ENCODE measurements at places on chromosomes 12 and 14.

GRCh38 chr12:64796205-64796845 lies 28.1 kb upstream of the TBC1D30 start:
- no peak for DNase-seq

DNA sequence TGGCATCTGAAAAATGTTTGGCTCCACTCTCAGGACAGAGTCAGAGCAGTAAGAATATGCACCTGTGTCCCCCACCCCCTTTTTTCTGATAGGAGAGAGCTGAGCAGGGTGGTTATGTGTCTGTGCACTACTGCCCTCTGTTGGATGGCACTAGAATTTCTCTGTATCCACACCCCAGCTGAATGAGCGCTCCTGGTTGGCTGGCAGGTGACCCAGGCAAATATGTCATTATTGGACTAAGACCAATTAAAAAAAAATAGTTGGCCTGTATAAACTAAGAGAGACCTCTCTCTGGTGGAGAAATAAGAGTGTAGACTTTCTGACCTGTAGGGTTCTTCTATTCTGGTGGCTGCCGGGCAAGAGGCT lies 107.0 kb downstream of the PTCSC3 start:
- DNase-seq: no peak

DNA sequence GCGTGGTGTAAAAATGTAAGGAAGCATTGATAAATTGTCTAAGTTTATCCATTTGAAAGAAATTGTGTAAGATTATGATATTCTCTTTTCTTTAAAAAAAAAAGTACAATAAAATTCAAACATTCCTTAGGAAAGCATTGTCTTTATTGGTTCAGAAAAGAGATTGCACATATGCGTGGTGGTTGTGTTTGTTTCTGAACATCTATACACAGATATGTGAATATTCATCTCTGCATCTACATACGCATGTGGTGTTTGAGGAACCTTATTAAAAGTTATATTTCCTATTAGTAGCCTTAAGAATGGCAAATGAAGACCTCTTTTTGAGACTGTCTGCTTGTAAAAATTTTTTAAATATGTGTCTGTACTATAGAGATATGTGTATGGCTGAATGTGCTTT lies 69.8 kb downstream of the TMEM260 start:
- DNase-seq: no peak

GRCh38 chr12:112738531-112738930 lies 53.0 kb upstream of the RPH3A start:
- DNase-seq: no peak

- no peak for DNase-seq
Observed at GRCh38 chr12:89247541-89247942, 104.8 kb downstream of the DUSP6 start.

DNA sequence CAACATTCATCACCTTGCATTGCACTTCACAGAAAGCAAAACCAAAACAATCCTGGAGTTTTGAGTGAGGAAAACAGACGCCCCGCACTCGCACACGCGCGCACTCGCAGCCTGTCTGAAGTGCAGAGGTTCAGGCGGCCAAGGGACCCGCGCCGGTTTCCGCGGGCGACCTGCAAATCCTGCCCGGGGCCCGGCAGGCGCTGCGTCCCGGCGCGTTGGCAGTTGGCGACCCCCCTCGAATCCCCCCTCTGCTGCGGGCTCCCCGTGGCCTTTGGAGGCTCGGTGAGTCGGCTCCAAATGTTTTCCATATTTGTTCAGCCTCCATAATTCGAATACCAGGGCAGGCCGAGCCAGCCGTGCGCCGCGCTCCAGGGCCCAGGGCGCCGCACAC lies at the start of gene SSPN:
Gene SSPN (plus strand): TSS at position 324 of the 391 bp plus-strand sequence. CDS start 100 bp downstream, outside the sequence.
- DNase-seq: no peak

- DNase-seq: no peak
Observed at GRCh38 chr14:101454229-101454628, 107.1 kb upstream of the DIO3 start.

GRCh38 chr12:100862676-100863075 lies 68.1 kb downstream of the ANO4 start:
- DNase-seq: no peak

DNA sequence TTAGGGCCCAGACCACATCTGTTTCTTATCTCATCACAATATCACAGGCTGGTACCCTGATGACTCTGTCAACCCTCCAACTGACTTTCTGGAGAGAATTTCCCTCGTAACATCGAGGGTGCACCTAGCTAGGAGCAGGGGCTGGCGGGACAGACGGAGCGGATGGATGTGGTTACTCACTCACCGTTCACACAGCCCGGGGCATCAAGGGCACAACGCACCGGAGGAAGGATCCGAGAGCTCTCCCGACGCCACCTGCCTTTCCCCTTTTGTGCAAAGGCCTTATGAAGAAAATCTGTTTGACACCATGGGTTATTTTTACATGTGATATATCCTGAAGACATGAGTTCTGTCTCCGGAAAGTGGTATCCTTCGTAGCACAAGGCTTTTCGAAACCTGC lies 31.4 kb downstream of the SLC15A4 start:
- DNase-seq: no peak

DNA sequence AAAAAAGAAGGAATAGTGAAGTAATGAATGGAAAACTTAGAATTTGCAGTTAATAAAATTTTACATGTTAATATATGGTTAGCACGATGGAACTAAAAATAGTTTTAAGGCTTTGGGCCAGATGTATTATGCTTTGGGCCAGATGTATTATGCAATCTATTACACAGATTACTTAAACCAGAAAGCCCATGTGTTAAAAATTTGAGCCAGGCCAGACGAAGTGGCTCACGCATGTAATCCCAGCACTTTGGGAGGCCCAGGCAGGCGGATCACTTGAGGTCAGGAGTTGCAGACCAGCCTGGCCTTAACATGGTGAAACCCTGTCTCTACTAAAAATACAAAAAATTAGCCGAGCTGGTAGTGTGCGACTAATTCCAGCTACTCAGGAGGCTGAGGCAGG lies 17.2 kb downstream of the IFT81 start:
- DNase-seq: no peak

DNA sequence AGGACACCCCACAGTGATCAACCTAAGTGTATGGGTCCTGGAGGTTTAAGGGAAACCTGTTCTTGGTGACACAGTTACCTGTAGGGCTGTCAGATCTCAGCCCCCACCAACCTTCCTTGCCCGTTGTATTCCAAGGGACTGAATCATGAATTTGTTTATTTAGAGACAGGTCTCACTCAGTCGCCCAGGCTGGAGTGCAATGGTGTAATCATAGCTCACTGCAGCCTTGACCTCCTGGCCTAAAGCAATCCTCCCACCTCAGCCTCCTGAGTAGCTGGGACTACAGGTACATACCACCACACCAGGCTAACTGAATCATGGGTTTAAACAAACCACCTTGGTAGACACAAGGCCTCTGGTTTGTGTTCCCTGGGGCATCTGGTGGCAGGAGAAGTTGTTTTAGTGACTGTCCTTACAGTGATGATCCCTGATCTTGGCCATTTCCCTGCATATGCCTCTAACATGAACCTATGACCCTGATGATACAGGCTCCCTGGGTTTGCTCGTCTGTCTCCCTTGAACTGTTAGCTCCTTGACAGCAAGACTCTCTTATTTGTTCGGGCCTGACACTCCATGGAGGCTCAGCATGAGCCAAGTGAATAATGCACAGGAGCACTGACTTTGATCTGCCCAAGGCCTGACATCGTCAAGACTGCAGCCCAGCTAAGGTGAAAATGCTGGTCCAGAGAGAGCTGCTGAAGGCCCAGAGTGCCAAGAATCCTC lies 47.9 kb downstream of the PITPNM2 start:
- DNase-seq: no peak

GRCh38 chr14:98348505-98348904 lies 923.5 kb downstream of the BCL11B start:
- DNase-seq: no peak

GRCh38 chr14:33070475-33070874 lies 131.8 kb downstream of the NPAS3 start:
- DNase-seq: no peak

DNA sequence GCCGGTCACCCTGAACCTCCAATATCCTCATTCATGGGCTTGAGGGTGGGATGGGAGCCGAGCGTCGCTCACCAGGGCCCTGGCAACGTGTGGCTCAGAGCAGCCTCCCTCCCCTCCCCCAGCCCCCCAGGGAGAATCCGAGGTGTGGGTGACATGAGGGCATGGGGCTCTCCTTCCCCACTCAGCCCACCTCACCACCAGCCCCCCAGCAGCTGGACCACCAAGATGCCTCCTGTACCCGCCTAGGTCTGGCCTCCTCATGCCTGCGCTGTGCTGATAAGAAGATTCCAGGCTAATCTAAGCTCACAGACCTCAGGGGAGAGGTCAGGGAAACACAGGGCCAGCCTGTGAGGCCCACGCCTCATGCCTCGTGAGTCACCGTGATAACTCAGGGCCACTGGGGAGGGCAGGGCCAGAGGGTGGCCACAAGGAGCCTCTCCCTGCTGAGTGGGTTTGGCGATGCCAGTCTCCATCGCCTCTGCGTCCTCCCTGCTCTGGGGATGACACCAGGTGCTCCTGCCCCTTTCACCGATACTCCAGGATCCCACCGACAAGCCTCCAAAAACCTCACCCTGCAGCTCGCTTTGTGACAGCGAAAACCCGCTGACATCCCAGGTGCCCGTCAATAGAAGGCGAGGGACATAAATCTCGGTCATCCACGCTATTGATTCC lies 56.9 kb downstream of the TESC start:
- DNase-seq: no peak

- DNase-seq: no peak
Observed at GRCh38 chr12:16587514-16587913, 18.4 kb downstream of the LMO3 start.

DNA sequence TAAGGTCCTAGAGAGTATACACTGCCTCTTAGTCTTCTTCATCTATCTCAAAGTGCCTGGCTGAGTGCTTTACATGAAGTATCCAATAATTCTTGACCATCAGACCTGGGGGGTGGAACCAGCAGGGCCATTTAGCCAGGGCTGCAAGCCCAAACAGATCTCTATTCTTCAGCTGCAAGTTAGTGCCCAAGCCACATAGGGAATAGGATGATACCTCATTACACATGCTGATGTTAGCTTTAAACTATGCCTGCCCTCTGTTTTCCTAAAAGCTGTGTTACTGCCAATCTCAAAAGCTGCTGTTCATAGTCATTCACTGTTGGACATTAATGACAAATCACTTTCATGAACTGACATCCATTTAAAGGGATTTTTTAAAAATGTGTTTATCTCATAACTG lies 16.7 kb upstream of the IFNG start:
- DNase-seq: no peak

GRCh38 chr12:75139196-75139595 lies 70.4 kb downstream of the KCNC2 start:
- DNase-seq: no peak

DNA sequence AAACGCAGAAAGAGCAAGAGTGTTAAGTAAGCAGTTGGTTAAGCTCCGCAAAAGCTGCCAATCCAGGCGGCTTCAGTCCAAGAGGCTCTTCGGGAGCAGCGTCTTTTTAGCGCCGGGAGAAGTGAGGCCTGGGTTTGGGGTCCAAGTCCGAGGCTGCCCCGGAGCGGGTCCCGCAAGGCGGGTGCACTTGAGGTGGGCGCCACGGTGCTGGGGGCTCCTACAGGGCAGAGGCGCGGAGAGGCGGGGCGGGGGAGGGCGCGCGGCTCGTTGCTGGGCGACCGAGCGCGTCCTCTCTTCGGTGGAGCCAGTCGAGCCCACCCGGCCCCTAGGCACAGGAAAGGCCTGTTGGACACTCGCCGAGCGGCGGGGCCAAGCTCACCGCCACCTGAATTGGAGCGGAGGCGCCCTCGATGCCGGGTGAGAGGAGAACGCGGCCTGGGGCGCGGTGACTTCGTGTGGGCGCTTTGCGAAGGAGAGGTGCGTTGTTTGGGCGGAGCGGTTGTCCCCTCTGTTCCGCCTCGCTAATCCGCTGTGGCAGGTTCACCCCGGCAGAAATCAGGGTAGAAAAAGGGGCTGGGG lies 15.6 kb downstream of the TTC6 start:
- DNase-seq: no peak
